ENCODE measurements at places on chromosomes 11 and 22.
A peak's percentile ranks its signal among the peaks of the same experiment; 100 is the strongest.

- no peak for DNase-seq
Measured at GRCh38 chr11:41382927-41383326, 76.5 kb downstream of the LRRC4C start.

- DNase-seq: no peak
Measured at GRCh38 chr11:12508151-12508751, 130.9 kb downstream of the PARVA start.

DNA sequence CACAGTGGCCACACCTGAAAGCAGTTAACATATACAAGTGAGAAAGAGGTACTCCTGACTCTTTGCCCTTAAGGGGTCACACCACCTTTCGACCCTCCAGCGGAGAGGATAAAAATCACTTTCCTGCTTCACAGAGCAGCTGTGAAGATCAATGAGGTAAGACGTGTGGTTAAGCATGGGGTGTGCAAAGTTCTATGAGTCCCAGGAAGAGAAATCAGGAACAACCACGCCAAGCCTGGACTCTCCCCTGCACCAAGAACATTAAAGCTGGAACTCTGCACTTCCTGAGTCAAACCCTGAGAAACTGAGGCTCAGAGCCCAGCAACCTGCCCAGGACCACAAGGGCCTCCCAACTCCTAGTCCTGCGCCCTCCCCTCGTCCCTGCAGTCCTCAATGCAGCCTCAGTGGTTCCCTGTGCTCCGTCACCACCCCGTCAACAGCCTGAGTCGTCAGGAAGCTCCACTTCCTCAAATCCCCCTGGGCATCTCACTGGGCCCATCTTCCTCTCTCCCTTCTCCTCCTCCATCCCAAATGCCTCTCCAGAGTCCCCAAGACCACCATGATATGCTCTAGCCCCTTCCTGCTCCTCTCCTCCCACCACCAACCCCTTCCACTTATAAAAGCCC, 17.7 kb downstream of the TNKS1BP1 start:
- no peak for DNase-seq

DNA sequence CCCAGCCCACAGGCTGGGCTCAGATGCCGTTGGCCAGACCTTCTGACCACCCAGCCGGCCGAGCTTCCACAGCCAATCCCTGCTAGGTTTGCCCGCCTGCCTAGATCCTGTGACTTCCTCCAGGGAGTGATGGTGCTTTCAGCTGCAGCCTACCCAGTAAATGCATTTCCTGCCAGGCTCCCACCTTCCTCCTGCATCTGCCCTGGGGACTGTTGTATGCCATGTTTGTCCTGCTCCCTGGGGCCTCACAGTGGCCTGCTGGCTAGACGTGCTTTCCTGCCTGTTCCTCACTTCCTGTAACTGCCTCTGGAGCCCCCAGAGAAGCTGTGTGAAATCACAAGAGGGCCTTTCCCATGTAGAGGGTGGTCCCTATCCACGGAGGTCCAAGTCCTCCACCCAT, 86.2 kb downstream of the GALNT18 start:
- peak; percentile 41 for DNase-seq

DNA sequence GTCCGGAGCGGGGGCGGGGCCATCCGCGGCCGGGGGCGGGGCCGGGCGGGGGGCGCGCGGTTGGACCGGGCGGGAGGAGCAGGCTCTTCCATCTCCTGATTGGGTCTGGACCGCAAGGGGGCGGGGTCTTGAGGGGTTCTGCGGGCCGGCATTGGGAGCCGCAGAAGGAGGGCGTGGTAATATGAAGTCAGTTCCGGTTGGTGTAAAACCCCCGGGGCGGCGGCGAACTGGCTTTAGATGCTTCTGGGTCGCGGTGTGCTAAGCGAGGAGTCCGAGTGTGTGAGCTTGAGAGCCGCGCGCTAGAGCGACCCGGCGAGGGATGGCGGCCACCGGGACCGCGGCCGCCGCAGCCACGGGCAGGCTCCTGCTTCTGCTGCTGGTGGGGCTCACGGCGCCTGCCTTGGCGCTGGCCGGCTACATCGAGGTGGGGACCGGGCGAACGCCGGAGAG, at the start of gene APLP2:
Gene APLP2, plus strand, starts transcription at position 236 of the 450 bp plus-strand sequence. Its CDS starts 84 bp downstream, at position 320.
- DNase-seq: peak; percentile 98

- DNase-seq: no peak
Measured at GRCh38 chr22:36950797-36951590, 37.6 kb downstream of the CSF2RB start.

GRCh38 chr11:31856248-31856647, 45.1 kb upstream of the PAX6 start:
- DNase-seq: no peak

DNA sequence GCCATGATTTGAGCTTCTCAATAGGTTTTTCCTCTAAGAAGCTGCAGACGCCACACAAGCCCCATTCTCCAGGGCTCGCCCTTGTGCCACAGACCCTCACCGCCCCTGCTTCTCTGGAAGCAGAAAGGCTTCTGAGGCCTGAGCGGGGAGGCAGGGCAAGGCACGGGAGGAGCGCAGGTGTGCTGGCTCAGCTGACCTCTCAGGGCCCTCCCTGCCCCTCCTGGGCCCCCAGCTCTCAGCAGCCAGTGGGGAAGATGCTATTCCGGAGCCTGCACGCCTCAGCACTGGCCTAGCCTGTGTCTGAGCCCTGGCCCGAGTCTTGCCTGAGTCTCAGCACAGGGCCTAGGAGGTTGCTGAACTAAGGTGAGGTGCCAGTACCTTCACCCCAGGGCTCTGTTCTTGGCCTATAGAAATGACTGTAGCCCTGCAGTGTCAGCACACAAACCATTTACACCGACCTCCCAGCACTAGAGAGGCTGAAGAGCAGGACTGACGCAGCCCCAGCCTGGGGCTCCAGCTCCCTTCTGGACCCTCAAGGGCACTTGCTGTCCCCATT, 47.1 kb upstream of the LMO1 start:
- DNase-seq: no peak

DNA sequence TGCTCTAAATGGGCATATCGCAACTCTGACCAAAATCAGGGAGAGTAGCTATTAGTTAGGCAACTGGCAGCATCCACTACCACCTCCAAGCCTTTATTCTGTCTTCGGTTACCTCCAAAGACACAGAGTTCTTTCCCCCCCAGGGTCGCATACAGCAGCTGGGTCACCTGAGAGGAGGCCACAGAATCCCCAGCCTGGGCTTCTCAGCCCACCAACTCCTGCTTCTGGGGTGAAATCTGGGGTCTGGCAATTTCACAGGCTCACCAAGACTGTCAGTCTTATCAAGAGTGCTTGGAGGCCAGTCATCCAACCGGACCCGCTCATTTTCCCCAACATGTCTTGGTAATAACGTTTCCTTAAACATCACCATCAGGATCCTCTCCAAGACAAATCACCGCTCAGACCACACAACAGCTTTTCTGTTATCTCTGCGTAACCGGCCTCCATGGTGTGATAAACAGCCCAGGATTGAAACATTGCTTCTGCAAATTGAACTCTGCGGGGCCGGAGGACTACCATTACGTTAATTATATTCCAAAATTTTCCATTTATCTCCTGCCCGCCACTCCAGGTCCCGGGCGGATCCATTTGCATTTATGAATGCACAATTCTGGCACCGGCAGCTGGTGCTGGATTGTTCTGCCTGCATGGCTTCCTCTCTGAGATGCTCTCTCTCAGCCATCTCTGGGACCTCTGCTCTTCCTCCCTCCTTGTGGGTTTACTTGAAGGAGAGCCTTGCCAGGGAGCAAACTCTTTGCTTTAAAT, 35.6 kb downstream of the RTL6 start:
- no peak for DNase-seq

DNA sequence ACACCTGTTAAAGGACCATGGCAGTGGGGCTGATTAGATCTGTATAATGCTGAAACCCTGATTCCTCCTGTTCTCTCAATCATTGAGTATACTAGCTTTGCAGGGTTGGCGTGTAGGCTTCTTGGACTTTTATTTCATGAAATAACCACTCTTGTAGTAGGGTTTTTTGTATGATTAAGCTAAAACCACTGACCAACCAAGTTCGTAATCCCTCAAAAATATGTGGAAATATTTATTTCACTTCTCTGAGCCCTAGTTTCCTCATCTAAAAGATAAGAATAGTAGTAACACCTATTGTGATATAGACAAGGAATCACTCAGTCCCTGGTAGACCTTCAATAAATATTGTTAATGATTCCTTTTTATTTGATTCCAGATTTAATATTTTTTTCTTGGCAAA, 4.2 kb downstream of the API5 start:
- no peak for DNase-seq

- no peak for DNase-seq
Measured at GRCh38 chr11:20501971-20502370, 97.4 kb upstream of the SLC6A5 start.

Data from NCI-H345 (cell line).